Eye (tissue), 1 donor: ENCODE measurements at places on chromosomes 1 and 21.

DNA sequence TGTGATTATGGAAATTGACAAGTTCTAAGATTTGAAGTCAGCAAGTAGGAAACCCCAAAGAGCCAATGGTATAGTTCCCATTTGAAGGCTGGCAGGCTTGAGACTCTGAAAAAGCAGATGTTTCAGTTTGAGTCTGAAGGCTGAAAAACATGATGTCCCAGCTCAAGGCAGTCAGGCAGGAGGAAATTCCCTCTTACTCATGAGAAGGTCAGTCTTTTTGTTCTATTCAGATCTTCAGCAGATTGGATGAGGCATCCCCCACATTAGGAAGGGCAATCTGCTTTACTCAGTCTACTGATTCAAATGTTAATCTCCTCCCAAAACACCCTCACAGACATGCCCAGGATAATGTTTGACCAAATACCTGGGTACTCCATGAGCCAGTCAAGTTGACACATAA lies 372.5 kb upstream of the ST6GALNAC5 start:
- no peak for DNase-seq

DNA sequence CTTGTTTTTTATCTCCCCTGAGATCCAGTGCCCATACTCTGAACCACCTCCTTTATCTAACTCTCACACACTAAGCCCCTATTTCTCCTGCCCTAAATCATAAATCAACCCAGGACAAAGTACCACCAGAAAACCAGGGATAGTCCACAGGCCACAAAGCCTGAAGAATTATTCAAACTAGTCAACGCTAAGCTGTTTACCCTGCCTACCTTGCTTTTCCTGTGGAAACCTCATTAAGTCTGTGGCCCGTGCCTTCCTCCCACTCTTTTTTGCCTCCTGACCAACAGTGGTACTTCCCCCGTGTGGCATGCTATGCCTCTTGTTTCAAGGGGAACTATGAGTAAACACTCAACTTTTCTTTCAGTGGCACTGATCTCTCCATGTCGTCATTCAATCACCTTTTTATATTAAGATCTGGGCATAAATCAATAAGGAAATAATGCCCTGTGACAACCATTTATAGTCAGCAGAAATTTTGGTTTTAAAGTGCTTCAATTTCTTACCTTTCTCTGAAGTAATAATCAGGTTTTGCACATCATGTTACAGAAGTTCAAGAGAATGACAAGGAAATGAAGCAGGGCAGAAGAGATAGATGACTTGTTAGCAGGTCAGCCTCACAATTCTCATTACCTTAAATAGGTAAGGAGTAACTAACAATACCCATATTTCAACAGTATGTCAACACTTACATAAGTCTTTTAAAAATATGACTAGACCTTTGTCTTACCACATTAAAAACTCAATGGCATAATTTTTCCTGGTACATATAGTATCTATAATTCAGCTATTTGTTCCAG lies 32.1 kb downstream of the EYA3 start:
- no peak for DNase-seq

DNA sequence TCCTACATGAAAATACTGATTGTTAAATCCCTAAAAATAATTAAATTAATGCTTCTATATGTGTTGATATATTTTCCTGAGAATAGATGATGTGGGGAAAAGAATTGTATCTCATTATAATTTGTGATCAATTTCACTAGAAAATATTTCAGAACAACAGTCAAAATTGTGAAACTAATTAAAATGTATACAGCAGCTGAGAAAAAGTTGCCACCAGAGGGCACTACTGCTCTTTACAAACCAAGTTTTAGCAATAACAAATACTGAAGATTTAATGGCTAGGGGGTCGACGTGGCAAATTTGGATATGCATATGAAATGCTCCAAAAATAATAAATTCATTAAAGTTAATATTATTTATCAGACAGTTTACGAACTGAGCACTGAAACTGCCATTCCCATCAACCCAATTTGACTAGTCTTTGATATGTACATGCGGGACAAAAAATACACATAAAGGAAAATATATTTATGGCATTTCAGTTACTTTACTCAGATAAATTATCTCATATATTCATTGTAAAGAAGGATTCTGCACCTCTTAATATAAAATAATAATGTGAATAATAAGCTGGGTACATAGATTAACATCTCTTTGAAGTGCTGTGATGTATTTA lies 96.3 kb upstream of the TMPRSS15 start:
- peak; percentile 87 for DNase-seq

DNA sequence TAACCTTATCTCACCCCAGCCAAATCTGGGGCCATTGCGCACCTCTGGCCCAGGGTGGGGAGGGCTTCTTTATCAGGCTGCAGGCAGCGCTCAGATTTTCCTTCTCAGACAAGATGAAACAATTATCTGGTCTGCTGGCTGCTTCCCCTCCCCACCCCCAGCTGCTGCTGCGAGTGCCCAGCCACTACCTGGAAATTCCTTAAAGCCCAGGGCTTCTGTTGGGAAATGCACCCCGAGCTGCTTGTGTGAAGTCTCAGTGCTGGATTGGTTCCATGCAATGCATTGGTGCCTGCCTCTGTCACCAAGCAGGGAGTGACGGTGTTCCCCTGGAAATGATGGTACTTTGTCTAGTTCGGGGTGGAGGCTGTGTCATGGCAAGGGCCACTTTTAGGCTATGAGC lies 18.5 kb upstream of the ACTL8 start:
- no peak for DNase-seq

DNA sequence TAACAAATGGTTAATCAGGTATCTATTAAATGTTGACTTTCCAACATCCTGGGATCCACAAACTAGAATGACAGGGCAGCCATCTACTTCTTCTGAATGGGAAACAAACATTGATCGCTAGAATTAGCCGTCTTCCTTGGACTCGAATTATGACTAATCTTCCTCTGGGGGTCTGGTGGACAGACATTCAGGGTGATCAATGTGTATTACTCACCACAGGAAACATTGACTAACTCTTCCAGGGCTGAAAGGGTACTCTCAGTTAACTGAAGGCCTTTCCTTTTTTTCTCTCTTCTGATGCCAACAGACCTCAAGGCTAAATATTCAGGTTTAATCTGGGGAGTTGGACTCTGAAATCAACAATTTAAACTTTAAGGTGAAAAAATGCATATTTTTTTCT lies 9.5 kb downstream of the NOL9 start:
- no peak for DNase-seq

DNA sequence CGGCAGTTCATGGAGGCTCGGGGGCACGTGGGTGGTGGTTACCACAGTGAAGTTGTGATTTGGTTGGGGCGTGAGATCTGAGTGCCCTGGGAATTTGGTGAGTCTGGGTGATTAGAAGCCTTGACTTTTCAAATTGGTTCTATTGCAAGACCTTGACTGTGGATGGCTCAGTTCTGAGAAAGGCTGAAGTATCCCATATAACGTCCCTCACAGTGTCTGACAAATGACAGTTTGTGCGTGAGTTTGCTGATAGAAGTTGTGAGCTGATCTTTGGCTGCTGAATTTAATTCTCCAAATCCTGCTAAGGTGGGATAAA lies 549 bp downstream of the MSH4 start:
- DNase-seq = no peak

- peak; percentile 16 for DNase-seq
These were observed 310.3 kb downstream of the NFIA start for GRCh38 chr1:61392409-61393242.

DNA sequence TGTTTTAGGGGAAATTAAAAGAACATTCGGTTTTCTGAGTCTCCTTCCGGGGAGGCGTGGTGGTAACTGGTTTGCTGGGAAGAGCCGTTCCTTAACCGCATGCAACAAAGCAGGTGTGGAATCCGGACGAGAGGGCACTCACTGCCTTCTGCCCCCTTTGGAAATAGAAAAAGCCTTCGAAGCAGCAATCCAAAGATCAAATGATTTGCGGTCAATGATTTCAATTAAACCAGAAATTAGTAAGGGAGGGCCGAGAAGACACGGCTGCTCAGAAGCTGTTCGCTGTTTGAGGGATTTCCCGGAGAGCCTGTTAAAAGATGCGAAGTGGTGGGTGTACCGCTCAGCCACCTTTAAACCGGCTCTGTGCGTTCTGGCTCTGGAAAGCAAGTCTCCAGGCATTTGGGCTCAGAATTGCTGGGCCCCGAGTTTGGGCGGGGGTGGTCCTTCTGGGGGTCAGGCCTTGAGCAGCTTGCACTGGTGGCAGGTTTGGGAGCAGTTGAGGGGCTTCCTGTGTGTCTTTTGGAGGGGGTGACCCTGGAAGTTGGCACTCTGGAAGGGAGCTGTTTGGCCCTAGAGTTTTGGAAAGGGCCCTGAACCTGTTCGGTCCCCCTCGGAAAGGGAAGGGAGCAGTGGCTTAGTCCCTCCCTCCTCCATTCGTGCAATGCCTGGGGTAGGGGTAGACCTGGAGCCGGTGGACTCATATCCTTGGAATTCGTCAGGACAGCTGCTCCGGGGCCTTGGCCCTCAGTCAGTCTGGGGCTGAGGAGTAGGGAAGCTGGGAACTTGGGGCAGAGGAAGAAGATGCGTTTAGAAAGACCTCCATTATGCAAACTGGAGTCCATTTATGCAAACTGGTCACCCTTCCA lies 3.1 kb downstream of the SIM2 start:
- peak; percentile 55 for DNase-seq

DNA sequence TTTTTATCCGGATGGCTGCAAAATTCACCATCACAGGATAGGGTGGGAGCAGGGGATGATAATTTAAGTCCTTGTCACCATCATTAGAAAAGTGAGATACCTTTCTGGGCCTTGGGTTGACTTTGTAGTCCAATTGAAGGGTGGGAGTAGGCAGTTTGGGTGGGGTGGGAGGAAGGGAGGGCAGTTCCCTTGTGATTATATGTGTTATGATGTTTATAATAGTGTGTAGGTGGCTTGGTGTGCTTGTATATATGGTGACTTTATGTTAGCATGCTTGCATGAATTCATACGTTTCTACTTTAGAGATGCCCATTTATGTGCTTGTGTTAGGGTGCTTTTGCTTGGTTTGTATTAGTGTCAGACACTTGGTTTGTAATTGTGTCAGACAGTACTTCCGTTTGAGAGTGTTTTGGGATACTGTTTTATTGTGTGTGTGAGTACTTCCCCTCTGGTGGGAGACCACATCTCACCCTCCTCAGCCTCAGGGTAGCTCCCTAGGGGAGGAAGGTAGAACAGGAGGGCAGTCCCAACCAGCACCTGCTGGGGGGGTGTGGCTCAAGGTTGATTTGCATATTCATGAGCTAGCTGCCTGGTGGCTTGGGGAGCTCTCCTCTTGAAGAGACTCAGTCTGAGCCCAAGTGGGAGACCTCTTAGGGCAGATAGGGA lies 6.3 kb upstream of the POU3F1 start:
- DNase-seq = no peak

DNA sequence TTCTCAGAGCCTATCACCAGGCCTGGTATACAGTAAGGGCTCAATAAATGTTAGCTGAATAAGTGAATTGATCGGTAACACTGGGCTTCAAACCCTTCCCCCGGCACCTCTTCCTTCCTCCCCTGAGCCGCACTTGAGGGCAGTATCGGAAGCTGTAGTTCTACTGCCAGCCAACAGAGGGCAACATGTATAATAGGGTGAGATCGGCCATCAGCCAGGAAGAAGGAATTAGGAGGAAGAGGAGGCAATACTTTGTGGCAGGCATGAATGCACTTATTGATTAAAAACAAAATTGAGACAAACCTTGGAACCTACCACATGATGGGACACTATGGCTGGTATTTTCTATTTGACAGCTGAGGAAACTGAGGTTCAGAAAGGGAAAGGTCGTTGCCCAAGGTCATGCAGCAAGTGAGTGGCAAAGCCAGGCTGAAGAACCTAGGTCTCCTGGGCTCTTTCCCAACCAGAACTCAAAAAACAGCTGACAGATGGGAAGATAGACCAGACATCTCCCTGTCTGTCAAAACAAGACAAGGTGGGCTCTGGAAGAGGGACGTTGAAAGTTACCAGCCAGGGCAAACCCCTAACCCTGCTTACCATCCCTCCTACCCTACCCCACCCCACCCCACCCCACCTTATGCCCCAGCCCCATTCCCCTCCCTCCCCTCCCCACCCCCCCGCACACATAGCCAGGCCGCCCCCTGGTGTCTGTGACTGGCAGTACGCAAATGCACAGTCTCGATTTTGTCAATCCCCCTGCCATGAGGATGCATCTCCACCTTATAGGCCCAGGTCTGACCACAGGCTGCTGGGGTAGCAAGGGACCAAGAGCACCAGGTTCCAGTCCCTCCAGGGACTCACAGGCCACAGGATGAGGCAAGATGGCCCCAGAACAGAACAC lies 107.3 kb upstream of the RUNX3 start:
- DNase-seq = no peak

- DNase-seq = peak; percentile 75
These were observed 95.9 kb downstream of the KCNJ15 start for GRCh38 chr21:38352536-38353219.

GRCh38 chr1:117697220-117697781 lies 91.5 kb downstream of the TENT5C start:
- no peak for DNase-seq

DNA sequence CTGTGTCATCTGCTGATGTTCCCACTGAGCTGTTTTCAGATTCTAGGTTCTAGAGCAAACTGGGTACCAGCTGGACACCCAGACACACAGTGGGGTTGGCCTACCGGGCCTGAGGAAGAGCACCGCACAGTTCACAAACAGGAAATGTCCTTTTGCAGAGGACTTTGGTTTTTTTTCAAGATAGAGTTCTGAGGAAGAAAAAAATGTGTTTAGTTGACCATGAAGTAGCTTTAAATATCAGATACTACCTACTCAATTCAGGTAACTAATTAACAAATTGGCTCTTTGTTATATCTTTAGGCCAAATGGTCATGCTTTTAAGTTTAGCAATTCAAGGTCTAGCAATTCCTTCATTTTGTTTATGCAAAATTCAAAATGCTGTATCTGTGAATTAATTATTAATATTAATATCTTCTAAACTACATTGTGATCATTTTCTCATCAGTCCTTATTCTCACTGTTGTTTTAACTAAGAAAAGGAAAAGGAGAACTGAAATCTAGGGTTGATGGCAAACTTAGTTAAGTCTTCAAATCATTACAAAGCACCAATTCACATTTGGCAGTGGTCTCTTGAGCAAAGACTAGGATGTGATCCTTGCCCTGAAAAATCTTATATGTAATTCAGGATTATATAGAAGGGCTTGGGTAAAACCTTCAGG lies 17.2 kb upstream of the NCF2 start:
- no peak for DNase-seq

DNA sequence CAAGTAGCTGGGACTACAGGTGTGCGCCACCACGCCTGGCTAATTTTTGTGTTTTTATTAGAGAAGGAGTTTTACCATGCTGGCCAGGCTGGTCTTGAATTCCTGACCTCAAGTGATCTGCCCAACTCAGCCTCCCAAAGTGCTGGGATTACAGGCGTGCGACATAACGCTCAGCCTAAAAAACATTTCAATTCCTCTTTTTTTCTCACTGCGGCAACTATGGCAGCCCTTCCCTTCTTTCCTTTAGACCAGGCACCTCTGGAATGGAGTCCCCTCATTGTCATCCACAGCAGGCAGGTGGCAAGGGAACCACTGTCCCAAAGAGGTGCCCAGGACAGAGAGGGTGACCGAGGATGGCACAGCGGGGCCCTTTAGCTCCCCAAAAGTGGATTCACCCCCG lies 14.1 kb downstream of the CEP104 start:
- DNase-seq = no peak
